AG04450 (cell line): ENCODE measurements at places on chromosomes 1 and 21.

- DNase-seq = no peak
Observed at GRCh38 chr1:18473195-18473815, 7.4 kb upstream of the KLHDC7A start.

DNA sequence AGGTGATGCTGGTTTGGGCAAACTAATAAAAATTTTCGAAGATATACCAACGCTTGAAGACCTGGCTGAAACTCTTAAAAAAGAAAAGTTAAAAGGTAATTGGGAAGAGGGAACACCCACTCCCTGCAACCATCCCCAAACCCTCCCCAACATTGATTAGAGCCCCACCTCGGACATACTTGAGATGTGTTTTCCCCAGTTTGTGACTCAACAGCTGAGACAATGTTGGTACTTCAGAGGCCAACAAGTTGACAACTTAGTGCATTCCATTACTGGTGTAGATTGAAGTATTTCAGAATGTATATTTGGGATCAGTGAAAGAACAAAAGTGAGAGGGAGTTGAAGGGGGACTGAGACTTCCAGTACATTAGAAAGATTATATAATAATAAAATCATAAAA is 5.1 kb downstream of the IFI16 start:
- DNase-seq = no peak

GRCh38 chr1:84785271-84786036 is 95.2 kb upstream of the SSX2IP start:
- no peak for DNase-seq

- DNase-seq = peak; percentile 20
Observed at GRCh38 chr1:244970236-244970743, 105.9 kb upstream of the HNRNPU start.

DNA sequence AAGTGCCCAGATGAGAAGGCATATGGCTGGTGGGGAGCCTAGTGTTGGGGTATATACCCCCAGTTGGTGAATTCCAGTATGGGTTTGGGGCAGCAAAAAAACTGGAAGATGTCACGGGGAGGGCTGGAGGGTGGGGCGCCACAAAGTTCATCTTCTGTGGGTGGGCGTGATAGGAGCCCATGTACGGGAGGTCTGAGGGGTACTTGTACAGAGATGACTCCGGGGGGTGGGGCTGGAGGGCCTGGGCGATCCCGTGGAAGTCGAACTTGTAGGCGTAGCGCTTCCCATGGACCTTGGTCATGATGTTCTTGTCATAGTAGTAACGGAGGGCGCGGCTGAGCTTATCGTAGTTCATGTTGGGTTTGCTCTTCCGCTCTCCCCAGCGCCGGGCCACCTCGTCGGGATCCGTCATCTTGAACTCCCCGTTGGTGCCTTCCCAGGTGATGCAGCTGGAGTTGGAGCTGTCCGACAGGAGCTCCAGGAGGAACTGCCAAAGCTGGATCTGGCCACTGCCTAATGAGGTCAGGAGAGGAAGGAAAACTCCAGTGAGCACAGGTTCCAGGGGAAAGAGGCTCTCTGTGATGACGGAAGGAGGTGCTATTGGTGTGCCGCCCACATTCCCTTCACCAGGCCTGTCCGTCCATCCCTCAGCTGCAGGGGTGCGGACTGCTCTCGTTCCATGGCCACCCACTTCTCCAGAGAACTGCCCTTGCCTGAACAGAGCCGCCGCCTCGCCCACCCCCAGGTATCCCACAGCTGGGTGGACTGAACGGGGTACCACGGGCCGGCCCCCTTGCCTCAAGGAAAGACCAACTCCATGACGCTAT is 114.7 kb downstream of the ERG start:
- no peak for DNase-seq

GRCh38 chr1:52676249-52676903 is 21.8 kb downstream of the COA7 start:
- no peak for DNase-seq

DNA sequence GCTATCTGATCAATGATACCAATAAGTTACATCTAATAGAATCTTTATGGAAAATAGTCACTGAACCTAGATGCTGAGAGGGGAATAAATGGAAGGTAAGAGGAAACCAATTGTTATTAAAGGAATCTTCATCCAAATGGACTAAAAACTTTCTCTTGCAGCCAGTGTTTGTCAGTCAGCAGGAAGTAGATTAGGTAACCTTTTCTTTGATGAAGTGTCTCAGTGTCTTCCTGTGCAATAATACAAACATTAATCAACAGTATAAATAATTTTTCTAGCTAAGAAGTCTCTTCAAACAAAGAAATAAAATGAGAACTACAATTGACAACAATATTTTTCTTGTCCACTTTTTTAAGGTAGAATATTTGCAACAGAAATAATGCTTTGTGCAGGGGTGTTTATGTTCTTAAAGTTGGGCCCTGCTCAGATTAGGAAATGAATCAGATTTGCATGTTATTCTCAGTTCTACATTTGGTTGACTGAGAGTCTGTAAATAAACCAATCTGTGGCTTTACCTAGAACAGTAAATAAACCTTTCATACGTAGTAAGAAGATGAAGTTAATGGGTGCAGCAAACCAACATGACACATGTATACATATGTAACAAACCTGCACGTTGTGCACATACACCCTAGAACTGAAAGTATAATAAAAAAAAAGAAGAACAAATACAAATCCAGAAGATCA is 391.4 kb downstream of the MRPL39 start:
- no peak for DNase-seq

DNA sequence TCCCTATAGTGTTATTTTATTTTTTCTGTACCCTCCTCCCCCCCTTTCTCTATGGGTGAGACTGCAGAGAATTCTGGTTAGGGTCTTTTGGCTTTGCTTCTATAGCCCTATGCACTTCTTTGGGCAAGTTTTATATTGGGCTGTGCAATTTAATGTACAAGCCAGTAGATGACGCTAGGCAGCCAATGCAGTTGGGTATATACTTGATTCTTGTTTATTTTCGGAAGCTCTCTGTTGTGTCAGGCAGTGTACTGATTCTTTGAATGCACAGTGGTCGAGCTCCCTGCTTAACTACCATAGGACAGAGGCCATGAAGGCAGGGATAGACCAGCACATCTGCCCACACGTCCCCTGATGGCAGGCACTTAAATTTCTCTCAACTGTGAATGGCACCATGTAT is 34.1 kb upstream of the GPR52 start:
- no peak for DNase-seq

- DNase-seq = no peak
Observed at GRCh38 chr1:176494436-176494835, 31.5 kb downstream of the PAPPA2 start.
